ENCODE measurements at places on chromosomes 4 and X. TPM values are rescaled to one million over a fixed set of nuclear protein-coding genes. Genes with fewer than 3 reads are reported as not detected.

DNA sequence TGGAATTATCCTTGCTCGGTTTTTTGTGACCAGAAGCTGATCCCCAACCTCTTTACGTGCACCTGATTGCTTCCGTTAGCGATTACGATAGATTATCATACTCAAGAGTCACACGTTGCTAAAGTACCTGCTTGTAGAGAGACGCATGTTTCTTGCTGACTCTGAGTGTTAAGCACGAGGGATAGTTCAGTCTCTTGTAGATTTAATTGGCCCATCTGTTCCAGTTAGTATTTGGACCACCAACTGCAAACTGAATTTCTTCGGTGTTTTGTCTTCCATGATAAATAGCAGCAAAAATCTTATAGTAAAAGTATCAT is 516 bp upstream of the COX18 start:
- peak overlapping the region; percentile 98 for H3K4me3 ChIP-seq
- no peaks in the 10 kb centered on the region for H3K27me3 ChIP-seq
- H3K27ac ChIP-seq = peak overlapping the region; percentile 99
- H3K4me1 ChIP-seq = peaks cover 33% of the 10 kb centered on the region
- peaks cover 4% of the 10 kb centered on the region for H3K36me3 ChIP-seq
- DNase-seq = no peak

GRCh38 chrX:23782455-23782854 is 518 bp upstream of the SAT1 start:
- no peaks in the 10 kb centered on the region for H3K27me3 ChIP-seq
- H3K4me3 ChIP-seq = peak overlapping the region; percentile 62
- H3K4me1 ChIP-seq = peaks cover 19% of the 10 kb centered on the region
- H3K27ac ChIP-seq = peak overlapping the region; percentile 86
- no peak for DNase-seq

DNA sequence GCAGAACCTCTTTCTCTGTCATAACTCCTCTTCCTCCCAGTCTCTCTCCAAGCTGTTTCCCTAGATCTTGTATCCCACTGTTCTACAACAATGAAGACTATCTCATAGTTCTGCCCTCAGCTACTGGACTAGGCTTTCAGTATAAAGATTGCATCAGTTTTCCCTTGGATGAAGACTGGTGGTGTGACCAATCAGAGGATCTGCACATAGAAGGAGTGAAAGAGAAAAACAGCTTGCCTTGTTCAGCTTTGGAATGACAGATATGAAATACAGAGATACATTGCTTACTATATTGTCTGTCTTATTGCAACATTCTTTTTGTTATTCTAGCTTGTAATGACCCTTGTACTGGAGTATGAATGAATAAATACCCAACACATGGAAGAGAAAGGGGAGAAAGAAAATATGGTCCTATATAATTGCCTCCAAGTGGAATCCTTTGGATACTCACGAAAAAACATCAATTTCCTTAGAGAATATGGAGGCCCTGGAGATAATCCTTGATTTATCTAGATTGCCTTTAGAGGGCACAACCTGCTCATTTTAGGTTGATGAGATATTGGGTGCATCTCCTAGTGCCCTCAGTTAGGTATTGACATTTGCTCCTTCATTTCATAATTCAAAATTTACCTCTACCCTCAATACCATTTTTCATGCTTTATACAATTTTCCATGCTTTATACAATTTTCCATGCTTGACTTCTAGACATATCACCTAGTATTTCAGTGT is 395.8 kb downstream of the NAF1 start:
- no peak overlapping the region for H3K4me3 ChIP-seq
- H3K4me1 ChIP-seq = no peaks in the 10 kb centered on the region
- H3K27me3 ChIP-seq = no peaks in the 10 kb centered on the region
- no peak overlapping the region for H3K27ac ChIP-seq
- no peaks in the 10 kb centered on the region for H3K36me3 ChIP-seq

DNA sequence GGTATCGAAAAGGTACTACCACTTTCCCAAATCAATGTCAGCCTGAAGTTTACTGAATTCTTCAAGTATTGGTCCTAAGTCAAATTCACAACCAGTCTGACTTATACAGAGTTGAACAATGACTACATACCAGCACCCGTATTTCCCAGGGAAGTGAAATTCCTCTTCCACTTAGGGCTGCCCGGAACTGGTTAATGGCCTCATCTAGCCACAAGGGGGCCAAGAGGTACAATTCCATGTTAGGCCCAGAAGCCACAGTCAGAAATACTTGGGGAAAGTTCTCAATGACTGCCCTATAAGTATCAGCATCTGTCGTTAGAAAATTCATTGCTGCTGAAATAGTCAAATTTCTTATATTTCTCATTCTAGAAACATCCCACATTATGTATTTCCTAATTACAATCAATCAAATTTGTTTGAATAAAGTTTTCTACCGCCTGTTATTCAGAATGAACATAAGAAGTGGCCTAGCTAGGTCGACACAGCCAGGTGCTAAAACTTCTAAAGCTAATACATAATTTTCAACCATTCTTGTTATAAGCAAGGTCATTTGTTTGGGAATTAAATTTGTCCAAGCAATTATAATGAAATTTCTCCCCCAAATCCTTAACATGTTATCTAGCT is 5.6 kb upstream of the PCDH7 start:
- no peak for DNase-seq
- no peak overlapping the region for H3K27ac ChIP-seq
- H3K4me3 ChIP-seq = no peak overlapping the region
- H3K36me3 ChIP-seq = no peaks in the 10 kb centered on the region
- peaks cover 10% of the 10 kb centered on the region for H3K27me3 ChIP-seq
- H3K4me1 ChIP-seq = peaks cover 3% of the 10 kb centered on the region

GRCh38 chrX:107842715-107843400 is 17.2 kb downstream of the MID2 start:
- no peak overlapping the region for H3K4me3 ChIP-seq
- no peaks in the 10 kb centered on the region for H3K4me1 ChIP-seq
- H3K27me3 ChIP-seq = no peaks in the 10 kb centered on the region
- no peak for DNase-seq
- H3K36me3 ChIP-seq = no peaks in the 10 kb centered on the region
- no peak overlapping the region for H3K27ac ChIP-seq

- H3K27ac ChIP-seq = no peak overlapping the region
- H3K27me3 ChIP-seq = no peaks in the 10 kb centered on the region
- no peaks in the 10 kb centered on the region for H3K4me1 ChIP-seq
- H3K36me3 ChIP-seq = peaks cover 2% of the 10 kb centered on the region
- no peak overlapping the region for H3K4me3 ChIP-seq
These were observed 77.3 kb downstream of the GALNT7 start for GRCh38 chr4:173245952-173246351.

GRCh38 chrX:40394302-40394701 is 186.5 kb upstream of the ATP6AP2 start:
- DNase-seq = no peak

GRCh38 chr4:24805067-24805466 is 9.7 kb downstream of the SOD3 start:
- DNase-seq = no peak
- no peak overlapping the region for H3K4me3 ChIP-seq
- H3K36me3 ChIP-seq = no peaks in the 10 kb centered on the region
- H3K4me1 ChIP-seq = no peaks in the 10 kb centered on the region

DNA sequence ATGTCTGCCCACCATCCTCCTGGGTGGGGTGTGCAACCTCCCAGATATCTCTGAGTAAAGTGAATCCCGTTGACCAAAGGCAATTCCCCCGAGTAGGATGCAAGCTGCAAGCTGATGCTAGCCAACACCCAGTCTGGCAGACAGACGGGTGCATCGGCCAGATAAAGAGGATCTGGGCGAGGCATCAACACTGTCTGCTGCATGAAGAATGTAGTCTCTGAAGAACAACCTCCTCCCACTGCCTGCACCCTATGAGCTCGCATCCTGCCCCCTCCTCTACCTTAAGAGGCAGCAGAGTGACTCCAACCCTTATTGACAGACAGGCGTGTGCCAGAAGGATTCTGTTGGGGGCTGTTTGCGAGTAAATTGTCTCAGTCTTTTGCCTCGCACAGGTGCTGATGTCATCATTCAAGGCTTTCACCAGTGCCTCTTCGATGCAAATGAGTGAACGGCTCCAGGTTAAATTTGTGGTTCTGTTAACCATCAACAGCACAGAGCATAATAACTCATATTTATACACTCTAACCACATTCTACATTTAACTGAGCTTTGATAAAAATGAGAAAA is 546.9 kb downstream of the BCOR start:
- no peaks in the 10 kb centered on the region for H3K36me3 ChIP-seq
- no peak overlapping the region for H3K4me3 ChIP-seq
- H3K27ac ChIP-seq = no peak overlapping the region
- no peaks in the 10 kb centered on the region for H3K27me3 ChIP-seq
- DNase-seq = no peak

- DNase-seq = no peak
- no peaks in the 10 kb centered on the region for H3K27me3 ChIP-seq
- H3K4me3 ChIP-seq = no peak overlapping the region
- H3K4me1 ChIP-seq = no peaks in the 10 kb centered on the region
These were observed 375.2 kb downstream of the UBE2NL start for GRCh38 chrX:144259054-144259453.

- H3K27me3 ChIP-seq = no peaks in the 10 kb centered on the region
- H3K4me3 ChIP-seq = no peak overlapping the region
- H3K36me3 ChIP-seq = peaks cover 4% of the 10 kb centered on the region
- no peak overlapping the region for H3K27ac ChIP-seq
These were observed 290.2 kb downstream of the CAMK2D start for GRCh38 chr4:113471146-113471860.

DNA sequence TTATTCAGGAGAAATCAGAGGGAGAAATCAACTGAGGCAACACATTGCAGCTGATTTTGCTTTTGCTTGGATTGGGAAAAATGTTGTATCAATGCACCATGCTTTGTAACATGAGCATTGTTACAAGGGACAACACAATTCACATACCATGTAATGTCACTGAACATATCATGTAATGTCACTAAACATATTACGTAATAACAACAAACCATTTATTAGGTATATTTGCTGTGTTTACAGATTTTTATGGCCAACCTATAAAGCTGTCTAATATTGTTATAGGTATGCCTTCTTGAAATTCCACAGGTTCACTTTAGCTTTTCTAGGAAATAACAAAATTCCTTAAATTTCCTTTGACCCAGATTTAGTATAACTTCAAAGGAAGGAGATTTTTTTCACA is 5.0 kb upstream of the HERC3 start:
- no peak for DNase-seq
- no peak overlapping the region for H3K4me3 ChIP-seq
- no peaks in the 10 kb centered on the region for H3K27me3 ChIP-seq
- H3K27ac ChIP-seq = no peak overlapping the region
- no peaks in the 10 kb centered on the region for H3K36me3 ChIP-seq
- H3K4me1 ChIP-seq = peaks cover 8% of the 10 kb centered on the region

The FAM47E gene
- total RNA-seq = 1.0 TPM

The ADAM29 gene
- total RNA-seq = not detected

The HTN3 gene
- total RNA-seq = not detected

The ENPEP gene
- total RNA-seq = 0.25 TPM

The KLHL4 gene
- 0.27 TPM for total RNA-seq

The USP17L22 gene
- total RNA-seq = not detected

All from CD4-positive, CD25-positive, alpha-beta regulatory T cell (primary cell).